ENCODE measurements at places on chromosomes 1 and 21.

- no peak for DNase-seq
These were observed 21.3 kb upstream of the CYP4X1 start for GRCh38 chr1:47002211-47002610.

DNA sequence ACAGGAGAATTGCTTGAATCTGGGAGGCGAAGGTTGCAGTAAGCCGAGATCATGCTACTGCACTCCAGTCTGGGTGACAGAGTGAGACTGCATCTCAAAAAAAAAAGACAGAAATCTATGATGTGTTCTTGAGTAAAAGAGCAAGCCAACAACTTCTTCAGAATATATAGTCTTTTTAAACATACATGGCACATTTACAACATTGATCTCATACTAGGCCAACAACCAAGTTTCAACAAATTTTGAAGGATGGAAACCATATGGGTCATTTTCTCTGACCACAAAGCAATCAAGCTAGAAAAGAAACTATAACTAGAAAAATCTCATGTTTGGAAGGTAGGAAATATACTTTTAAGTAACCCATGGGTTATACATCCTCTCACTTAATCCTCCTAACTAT lies 38.3 kb downstream of the PAFAH2 start:
- no peak for DNase-seq

- no peak for DNase-seq
These were observed 21.6 kb upstream of the PLEKHM2 start for GRCh38 chr1:15662477-15662876.

- no peak for DNase-seq
These were observed 60.9 kb downstream of the HTR6 start for GRCh38 chr1:19725606-19726005.

GRCh38 chr1:25095635-25096200 lies 136.6 kb downstream of the SYF2 start:
- DNase-seq = no peak

DNA sequence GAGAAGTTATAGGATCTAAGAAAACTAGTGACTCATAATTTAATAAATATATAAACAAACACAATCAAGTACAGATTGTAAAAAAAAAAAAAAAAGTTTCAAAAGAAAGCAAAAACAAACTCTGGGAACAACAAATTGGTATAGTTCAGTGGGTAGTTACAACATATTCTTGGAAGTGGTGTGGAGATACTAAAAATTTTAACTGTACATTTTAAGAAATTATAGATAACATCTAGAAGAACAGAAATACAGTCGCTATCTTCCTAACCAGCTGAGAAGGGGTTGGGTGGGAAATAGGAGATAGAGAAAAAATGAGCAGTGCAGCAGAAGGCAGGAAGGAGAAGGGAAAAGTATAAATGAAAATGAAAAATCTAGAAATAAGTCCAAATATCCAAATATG lies 70.5 kb downstream of the LRRC8C start:
- DNase-seq = no peak

- DNase-seq = no peak
These were observed 27.1 kb downstream of the DHCR24 start for GRCh38 chr1:54859700-54860391.

DNA sequence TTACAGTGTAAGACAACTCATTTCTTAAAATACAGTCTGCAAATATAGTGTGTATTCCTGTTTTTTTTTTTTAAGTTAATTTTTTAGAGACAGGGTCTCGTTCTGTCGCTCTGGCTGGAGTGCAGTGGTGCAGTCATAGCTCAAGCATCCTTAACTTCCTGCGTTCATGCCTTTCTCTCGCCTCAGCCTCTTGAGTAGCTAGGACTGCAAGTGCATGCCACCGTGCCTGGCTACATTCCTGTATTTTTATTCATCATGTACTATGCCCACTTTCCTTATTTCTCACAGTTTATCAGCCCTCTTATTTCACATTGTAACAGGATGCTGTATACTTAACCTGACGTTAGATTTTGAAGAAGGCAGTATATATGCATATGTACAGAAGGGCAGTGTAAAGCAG lies 26.7 kb downstream of the MIER1 start:
- peak; percentile 58 for DNase-seq

DNA sequence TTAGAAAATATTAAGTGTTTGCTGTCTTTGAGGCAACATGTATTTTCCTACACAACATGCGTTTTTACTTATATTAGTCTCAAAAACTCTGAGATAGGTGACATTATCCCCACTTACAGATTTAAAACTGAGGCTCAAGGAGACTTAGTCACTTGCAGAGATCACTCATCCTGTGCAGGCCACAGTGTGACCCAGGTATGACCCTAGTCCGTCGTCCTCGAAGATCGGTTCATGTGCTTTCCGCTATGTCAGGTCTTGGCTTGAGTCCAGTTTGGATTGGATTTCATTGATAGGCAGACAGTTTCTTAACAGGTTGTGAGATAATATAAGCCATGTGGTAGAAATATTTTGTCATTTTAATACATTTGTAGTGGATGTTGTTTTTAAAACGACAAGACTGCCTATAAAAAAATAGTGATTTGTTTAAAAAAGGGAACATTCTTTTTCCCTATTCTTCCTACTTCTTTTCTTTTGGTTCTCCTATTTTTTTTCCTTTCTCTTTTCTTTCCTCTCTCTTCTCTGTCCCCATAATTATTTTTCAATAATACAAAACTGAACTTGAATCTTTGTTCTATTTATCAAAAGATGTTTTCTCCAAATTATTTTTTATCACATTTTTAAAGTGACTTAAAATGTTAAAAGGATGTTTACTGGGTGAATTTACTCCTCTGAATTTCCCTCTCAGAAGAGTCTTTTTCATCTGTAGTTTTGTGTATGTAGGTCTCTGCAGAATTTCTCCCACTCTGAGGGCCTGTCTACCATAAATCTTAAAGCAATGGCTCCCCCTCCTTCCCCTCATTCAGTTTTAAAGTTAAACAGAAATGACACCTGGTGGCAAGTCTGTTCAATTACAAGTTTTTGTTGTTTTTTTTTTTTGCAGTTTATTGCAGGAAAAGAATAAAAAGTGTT lies 81.8 kb downstream of the PHTF1 start:
- DNase-seq = peak; percentile 2

GRCh38 chr1:19835578-19835977 lies 20.5 kb upstream of the RNF186 start:
- no peak for DNase-seq

- DNase-seq = no peak
These were observed 111.9 kb downstream of the ZBTB18 start for GRCh38 chr1:244162786-244163530.

DNA sequence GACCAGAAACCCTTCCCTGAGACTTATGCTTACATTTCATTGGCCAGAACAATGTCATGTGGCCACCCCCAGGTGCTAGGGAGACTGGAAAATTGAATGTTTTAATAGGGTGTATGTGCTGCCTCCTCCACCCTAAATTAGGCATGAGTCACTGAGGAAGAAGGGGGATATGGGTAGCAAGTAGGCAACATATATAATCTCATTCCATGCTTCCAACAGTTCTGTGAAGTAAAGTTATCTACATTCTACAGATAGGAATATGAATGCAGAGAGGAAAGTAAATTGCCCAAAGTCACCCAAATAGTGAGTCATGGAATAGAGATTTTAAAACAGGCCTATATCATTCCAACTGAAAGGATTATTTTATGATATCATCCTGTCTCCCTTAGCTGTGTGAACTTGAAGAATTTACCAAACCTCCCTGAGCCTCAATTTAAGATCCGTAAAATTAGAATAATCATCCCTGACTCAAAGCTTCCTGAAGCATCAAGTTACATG lies 168.6 kb upstream of the FGGY start:
- DNase-seq = no peak

DNA sequence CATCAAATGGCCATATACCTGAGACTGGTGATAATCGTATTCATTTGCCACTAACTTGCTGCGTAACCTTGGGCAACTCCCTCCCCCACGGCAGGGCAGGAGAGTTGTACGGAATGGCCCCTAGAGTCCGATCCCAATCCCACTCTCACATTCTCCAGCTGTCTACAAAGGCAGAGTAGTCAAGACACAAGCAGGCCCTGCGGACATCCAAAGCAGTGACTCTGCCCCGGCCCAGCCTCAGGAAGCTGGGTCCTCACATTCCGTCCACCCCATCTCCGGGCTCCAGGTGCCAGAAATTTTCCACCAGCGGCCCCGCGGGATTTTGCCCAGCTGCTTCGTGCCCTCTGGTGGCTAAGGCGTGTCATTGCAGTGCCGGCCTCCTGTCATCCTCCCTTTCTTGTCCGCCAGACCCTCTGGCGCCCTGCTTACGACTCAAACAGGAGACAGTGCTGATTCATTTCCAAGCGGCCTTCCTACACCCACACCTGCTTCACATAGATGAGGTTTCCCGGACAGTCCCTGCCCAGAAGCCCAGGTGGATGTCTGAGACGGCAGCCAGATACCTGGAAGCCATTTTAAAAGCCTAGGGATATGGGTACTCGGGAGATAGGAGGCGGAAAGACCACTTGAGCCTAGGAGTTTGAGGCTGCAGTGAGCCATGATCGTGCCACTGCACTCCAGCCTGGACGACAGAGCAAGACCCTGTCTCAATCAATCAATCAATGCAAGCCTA lies 2.9 kb upstream of the S100A2 start:
- DNase-seq = peak; percentile 76

DNA sequence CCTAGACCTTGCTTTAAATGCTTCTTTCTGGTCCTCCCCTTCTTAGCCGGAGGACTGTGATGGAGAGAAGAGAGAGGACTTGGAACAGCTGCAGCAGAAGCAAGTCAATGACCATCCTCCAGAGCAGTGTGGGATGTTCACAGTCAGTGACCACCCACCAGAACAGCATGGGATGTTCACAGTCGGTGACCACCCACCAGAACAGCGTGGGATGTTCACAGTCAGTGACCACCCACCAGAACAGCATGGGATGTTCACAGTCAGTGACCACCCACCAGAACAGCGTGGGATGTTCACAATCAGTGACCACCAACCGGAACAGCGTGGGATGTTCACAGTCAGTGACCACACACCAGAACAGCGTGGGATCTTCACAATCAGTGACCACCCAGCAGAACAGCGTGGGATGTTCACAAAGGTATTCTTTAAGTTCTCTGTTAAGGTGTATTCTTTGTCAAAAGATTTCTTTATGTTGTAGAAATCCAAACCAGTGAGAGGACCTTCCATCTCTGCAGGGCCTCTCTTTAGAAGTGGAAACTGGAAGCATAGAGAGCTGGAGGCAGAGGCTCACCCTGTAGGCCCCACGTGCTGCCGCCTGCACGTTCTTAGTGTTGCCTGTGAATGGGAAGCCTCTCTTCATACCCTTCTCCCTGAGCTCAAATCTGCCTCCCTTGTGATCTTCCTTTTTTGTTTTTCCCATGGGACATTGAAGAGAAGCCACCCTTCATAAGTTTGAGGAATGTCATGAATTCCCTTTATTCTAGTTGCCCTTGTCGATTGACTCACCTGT lies 10.6 kb downstream of the PCNT start:
- no peak for DNase-seq

DNA sequence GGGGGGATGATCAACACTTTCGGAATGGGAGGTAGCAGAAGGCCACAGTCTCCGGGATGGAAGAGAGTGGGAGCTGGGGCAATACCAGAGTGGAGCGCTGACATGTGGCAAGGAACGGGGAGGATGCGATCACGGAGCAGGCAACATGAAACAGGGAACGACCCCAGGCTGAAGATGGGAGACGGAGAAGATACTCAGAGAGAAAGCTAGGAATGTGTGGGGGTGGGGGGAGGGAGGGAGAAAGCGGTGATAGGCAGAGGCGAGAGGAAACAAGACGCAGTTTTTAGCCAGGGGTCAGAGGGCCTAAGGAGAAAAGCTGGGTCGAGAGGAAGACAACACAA lies 577 bp downstream of the RAB3GAP2 start:
- no peak for DNase-seq

- DNase-seq = no peak
These were observed 40.3 kb downstream of the XPR1 start for GRCh38 chr1:180672105-180672504.

DNA sequence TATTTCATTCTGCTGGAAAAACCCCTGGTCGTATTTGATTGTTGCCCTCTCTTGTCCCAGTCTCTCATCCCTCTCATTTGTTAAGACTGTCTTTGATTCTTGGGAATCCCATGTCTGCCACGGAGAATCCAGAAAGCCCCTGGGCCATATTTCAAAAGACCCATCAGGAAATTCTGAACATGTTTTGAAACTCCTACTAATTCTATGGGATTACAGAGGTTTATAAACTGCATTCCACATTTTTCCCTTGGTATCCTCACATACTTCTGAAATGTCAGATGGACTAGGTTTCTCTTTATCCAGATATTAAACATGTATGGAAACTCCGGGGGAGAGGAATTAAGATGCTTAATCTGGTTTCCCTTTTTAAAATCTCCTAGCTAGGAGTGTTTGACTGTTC lies 80.0 kb downstream of the HUNK start:
- DNase-seq = no peak

DNA sequence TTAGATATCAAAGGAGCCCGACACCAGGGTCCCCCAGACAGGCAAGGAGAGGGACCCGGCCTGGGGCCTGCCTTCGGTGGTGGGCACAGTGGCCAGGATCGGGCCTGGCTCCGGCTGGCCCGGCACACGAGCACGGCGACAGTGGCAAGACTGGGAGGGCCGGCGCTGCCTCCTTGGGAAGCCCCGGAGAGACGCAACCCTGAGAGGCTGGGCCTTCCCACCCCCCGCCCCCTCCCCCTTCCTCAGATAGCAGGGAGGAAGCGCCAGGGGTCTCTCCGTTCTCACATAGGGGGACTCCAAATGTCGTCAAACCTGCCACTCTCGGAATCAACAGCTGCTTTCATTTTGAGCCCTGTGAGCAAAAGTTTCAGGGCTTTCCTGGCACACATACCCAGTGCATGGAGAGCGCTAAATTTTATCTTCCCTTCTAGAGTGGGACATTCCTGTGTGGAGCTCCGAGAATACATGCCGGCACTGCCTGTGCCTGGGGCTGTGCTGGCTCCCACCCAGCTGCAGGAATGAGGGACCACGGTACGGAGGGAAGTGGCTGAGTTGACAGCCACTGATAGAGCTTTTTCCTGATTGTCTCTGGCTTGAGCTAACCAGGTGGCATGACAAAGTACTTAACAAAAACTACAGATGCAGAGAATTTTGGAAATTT lies 62.4 kb downstream of the CD247 start:
- DNase-seq = no peak

DNA sequence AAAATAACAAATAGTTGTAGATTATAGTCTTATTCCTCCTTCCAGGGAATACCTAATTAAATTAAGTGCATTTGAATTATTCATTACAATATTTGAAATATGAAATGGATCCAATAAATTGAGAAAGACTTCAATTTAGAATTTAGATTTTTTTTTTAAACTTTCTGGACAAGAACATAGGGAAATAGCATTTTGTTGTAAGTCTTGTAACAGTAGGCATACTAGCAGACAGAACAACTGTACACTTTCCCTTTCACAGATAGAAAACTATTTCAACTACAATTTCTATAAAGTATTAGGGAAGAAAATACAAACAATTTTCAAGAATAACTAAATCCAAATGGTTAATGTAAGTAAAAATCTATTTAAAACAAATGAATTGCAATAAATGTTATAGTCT lies 577.5 kb downstream of the USP25 start:
- DNase-seq = no peak

GRCh38 chr1:221916176-221916575 lies 174.3 kb upstream of the DUSP10 start:
- no peak for DNase-seq

GRCh38 chr1:202665417-202665816 lies 44.8 kb downstream of the SYT2 start:
- DNase-seq = no peak

GRCh38 chr1:15825800-15826199 lies 18.4 kb upstream of the UQCRHL start:
- no peak for DNase-seq

- no peak for DNase-seq
These were observed 11.1 kb downstream of the CAPN2 start for GRCh38 chr1:223723351-223723904.

- DNase-seq = no peak
These were observed 301.1 kb downstream of the MATN1 start for GRCh38 chr1:30422251-30422650.
